ENCODE measurements at places on chromosomes 5 and 9.
A peak's percentile ranks its signal among the peaks of the same experiment; 100 is the strongest.

- peak; percentile 78 for DNase-seq
These were observed 23.1 kb downstream of the ADRB2 start for GRCh38 chr5:148849461-148849860.

GRCh38 chr5:67201897-67202549, 5.4 kb upstream of the CD180 start:
- peak; percentile 22 for DNase-seq

DNA sequence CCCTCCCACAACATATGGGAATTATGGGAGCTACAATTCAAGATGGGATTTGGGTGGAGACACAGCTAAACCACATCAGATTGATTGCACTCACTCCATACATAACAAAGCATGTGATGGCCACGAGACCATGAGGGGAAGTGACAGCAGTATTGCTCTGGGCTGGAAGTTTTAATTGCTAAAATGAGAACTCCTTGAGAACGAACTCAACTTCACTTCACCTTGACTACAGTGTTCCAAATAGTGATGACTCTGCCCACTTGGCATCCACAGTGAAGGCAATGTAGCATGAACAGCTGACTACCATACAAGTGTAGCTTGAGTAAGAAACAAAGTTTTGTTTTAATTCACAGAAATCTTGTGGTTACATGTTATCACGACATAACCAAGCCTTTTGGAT, 739 bp upstream of the SPINK7 start:
- DNase-seq = no peak

GRCh38 chr5:13477118-13477737, 467.3 kb downstream of the DNAH5 start:
- no peak for DNase-seq

GRCh38 chr9:106799152-106799551, 63.8 kb upstream of the ZNF462 start:
- DNase-seq = no peak

DNA sequence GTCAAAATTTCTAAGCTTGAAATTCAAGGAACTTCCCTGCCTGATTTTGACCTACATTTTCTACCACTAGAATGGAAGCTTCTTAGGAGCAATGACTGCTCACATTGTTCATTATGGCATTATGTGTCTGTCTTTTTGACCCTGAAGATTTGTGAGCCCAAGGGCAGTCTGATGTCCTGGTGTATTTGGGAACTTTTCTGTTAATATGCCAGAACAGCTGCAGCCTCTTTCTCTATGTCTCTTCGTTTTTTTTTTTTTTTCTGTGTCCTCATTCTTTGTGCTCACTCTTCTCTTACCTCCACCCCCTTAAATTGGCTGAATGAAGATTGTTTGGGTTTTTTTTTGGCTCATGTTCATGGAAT, 34.8 kb upstream of the TMC1 start:
- DNase-seq = no peak

DNA sequence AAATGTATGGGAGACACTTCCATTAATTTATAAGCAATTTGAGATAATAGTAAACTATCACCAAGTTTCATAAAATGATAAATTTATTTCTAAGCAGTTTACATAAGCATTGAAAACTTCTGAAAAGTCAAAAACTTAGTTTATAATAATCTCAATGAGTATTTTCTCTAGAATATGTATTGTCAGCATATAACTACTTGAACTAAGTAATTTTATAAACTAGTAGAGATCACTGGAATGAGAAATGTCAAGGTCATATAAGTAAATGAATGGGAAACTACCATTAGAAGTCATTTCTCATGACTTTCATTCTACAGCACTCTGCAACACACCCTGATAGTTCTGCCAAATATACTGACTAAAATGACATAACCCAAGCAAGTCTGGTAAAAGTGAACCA, 3.4 kb downstream of the TBCA start:
- DNase-seq = no peak

GRCh38 chr9:94222870-94223269, 36.2 kb upstream of the ZNF169 start:
- DNase-seq = no peak

GRCh38 chr9:36823934-36824333, 210.1 kb downstream of the PAX5 start:
- no peak for DNase-seq

DNA sequence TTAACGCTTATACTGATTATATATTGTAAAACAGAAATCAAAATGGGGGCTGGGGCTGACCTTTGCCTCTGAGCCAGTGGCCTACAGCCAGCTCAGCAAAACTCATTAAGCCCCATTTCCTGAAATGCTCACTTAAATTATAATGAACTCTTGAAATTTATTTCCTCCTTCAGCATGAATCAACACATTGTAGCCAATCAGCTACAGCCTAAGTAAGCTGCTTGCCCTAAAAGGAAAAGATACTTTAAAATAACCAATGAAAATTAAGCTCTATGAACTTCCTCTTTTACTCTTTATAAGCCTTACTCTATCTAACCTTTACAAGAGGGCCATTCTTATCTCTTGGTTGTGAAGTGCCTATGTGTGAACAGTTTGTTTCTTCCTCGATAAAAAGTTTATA, 33.5 kb upstream of the SUB1 start:
- DNase-seq = peak; percentile 48

GRCh38 chr9:86181379-86182315, 77.8 kb downstream of the C9orf153 start:
- no peak for DNase-seq

GRCh38 chr5:69467442-69468225, 25.0 kb upstream of the OCLN start:
- DNase-seq = peak; percentile 29

- DNase-seq = no peak
These were observed 695 bp upstream of the ANXA6 start for GRCh38 chr5:151158287-151158661.

DNA sequence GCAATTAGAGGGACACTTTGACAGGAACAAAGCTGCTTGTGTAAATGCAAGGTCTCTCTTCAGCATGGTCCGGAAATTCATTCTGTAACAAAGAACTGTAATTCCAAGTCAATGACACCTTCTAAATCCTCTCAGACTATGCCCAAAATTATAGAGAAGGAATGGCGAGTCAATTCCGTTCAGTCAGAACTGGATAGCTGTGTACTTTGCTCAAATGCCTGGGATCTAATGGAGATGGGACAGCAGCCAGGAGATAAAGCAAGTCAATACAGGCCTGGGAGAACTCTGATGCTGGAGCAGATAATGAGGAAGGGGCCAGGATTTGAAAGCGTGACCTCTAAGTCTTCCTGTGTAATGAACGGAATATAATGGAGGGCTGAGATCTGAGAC, 96.4 kb upstream of the SPRY4 start:
- DNase-seq = no peak

- DNase-seq = peak; percentile 55
These were observed 505.3 kb downstream of the CCDC171 start for GRCh38 chr9:16058131-16058549.

DNA sequence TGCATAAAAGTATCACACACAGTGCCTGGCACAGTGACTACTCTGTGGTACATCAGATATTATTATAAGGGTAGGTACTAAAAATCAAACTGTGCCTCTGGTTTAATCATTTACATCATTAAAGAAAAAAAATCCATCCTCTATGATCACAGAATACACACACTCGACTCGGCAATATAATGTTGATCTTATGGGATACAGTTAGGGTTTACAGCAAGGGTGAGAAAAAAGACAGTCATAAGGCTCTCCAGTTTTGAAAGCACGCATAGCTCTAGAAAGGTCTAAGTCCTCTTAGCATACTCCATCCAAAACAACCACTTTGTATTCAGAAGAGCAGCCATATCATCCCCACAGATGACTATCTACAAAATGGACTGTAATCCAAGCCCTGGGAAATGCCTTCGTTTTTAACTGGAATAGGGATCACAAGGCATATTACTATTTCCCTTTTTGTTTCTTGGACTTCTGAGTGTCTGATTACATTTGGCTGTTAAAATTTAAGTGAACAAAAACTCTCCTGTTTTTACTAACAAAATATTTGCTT, 26.6 kb downstream of the TRPM3 start:
- DNase-seq = no peak

- peak; percentile 68 for DNase-seq
These were observed 30.1 kb downstream of the QRFP start for GRCh38 chr9:130866474-130866965.

GRCh38 chr9:75671354-75671753, 219.1 kb upstream of the PCSK5 start:
- peak; percentile 88 for DNase-seq

DNA sequence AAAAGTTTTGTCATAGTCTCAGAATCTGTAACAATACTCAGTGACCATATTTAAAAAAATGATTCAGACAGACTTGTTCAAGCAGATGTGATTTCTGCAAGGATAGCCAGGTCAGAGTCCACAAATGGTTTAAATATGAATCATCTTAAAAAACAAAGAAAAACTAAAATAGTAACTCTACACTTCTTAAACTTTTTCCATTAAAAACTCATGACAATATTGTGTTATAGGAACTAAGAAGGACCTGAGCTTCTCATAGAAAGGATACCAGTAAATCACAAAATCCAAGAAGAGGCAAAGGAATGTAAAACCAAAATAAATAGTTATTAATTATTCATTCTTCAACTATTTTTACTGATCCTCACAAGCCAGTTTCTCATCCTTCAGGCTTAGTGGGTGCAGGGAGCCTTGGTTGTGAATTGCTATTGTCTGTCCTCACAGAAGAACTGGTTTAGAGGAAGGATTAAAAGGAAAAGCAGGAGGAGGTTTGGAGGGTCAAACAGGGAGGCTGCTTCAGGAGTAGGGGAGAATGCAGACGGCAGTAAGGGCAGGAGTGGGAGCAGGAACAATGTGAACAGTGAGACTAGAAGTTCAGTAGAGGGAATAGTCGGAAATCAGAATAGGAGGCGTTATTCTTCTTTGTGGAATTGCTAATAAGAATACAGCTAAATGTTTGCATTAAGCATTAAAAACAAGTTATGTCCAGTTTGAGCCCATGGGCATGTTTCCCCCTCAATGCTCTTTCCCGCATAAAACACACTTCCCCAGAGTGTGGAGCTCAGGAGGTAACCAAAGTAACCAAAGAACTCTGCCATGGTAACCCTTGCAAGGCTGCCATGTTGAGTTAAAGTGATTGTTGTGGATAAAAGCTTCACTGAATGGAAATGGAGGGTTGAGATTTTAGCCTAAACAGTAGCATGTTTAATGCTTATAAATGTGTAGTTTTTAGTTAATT, 110.7 kb downstream of the CCDC192 start:
- no peak for DNase-seq

- peak; percentile 79 for DNase-seq
These were observed 746 bp downstream of the CAST start for GRCh38 chr5:96662725-96663518.

DNA sequence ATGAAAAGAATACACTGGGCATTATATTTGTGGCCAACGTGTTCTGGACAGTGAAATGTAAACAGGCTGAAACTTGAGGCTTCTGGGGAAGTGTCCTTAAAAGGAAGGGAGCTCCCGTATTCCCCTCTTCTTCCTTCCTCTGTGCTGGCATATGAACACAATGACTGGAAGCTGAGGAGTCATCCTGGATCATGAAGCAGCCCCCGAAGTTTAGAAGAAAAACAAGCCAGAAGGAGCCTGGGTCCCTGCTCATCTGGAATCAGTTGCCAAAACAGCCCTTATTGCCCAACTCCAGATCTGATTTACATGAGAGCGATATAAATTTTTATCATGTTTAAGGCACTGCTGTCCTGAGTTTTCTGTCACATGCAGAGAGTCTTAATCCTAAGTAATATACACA, 65.4 kb upstream of the SLC1A1 start:
- no peak for DNase-seq

DNA sequence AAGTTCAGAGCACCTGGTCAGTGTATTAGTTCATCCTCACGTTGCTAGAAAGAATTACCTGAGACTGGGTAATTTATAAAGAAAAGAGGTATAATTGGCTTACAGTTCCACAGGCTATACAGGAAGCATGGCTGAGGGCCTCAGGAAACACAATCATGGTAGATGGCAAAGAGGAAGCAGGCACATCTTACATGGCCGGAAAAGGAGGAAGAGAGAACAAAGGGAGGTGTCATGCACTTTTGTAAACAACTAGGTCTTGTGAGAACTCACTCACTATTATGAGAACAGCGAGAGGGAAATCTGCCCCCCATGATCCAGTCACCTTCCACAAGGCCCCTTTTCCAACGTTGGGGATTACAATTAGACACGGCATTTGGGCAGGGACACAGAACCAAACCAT, 28.8 kb upstream of the CAVIN4 start:
- peak; percentile 55 for DNase-seq

GRCh38 chr5:173191561-173191960, 43.4 kb downstream of the NKX2-5 start:
- no peak for DNase-seq

- DNase-seq = peak; percentile 74
These were observed 88.6 kb upstream of the CDKN2B start for GRCh38 chr9:22097707-22098106.

- no peak for DNase-seq
These were observed at the start of gene CCL28 for GRCh38 chr5:43412156-43412555. Gene CCL28, minus strand, starts transcription at chr5:43412391. Its CDS starts 75 bp downstream, at chr5:43412316.

DNA sequence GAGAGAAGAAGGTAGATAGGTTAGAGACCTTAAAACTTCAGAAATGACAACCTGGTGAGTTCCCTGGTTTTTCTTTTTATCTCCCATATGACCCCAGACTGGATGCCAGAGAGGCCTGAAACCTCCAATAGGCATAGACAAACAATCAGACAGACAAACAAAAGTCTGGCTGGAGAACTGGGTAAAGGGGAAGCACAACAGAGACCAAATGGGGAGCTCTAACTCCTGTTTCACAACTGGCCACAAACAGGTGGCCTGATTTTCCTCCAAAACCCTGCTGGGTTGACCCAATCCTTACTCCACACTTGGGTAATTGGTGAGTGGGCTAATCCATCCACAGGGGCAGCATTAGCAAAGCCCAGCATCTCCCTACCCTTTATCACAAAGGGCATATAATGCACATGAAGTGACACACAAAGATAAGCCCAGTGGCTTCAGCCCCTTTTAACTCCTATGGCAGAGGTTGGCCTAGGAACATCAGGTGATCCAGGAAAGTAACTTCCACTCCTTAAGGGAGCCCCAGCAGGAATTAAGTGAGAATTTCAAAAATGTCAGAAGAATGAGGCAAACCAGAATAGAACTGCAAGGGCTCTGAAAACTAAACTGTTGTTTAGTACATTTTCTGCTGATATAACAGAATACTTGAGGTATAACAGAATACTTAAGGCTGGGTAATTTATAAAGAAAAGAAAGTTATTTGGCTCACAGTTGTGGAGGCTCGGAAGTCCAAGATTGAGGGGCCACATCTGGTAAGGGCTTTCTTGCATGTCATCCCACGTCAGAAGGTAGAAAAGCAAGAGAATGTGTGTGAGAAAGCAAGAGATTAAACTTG, 60.9 kb upstream of the ROR2 start:
- DNase-seq = peak; percentile 83

- peak; percentile 85 for DNase-seq
These were observed 137.5 kb downstream of the CPLANE1 start for GRCh38 chr5:37111426-37112382.

DNA sequence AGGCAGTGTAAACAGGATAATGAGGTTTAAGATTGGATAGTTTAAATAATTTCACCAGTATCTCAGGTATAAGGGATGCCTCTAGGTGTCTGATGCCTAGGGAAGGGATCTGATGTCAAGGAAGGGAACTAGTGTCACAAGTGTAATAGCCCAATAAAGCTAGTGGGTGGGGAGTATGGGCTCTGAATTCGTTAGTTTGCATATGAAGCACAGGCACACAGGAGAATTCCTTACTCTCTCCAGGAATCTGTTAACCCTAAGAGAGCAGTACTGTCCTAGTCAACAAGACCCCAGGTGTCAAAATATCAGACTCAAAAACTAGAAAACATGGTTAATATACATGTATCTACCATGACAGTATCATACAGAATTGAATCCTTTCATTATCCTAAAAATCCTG, 352.5 kb upstream of the CYLC2 start:
- no peak for DNase-seq

Data from MV-4-11 (cell line).